ENCODE measurements at places on chromosomes 6 and 20.

GRCh38 chr6:42629845-42630244 is 66.0 kb downstream of the UBR2 start:
- DNase-seq, result no peak

- no peak for DNase-seq
These were observed 152.3 kb downstream of the OR2B2 start for GRCh38 chr6:27759930-27760329.

DNA sequence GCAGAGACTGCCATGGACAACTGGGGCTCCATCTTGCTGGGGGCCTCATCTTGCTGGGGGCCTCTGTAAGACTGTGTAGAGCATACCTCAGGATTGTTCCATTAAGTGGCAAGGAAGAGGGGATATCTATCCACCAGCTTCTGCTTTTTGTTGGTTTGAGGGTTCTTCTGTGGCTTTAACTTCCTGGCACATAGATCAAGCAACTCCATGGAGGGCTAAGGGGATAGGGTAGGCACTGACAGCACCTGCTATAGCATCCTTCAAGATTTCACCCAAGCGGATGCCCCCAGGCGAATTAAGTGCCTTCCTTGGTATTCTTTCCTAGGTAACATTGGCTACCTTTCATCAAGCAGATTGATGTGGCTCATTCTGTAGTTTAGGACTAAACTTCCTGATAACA is 3.8 kb upstream of the LRRN4 start:
- DNase-seq, result no peak

DNA sequence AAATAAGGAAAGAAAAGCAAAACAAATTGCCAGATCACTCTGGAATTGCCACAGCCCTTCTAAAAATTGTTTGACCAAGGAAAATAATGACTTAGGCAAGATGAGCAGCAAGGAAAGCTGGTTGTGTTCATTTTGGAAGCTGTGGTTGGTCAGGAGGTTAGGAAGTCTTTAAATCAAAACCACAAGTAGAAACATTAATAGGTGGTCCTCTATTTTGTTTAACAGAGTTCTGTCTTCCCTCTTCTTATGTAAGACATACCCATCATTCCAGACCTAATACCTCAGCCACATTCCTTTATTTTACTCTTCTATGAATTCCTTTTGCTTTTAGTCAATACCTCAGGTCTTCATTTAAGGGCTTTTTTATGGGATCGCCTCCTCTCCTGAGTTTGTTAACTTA is 422.2 kb upstream of the PLCB4 start:
- DNase-seq, result no peak

GRCh38 chr20:48759631-48760245 is 68.1 kb downstream of the PREX1 start:
- DNase-seq, result no peak

GRCh38 chr6:31272836-31273626 is 1.1 kb upstream of the HLA-C start:
- no peak for DNase-seq

- no peak for DNase-seq
These were observed 102.7 kb downstream of the FIG4 start for GRCh38 chr6:109793792-109794191.

DNA sequence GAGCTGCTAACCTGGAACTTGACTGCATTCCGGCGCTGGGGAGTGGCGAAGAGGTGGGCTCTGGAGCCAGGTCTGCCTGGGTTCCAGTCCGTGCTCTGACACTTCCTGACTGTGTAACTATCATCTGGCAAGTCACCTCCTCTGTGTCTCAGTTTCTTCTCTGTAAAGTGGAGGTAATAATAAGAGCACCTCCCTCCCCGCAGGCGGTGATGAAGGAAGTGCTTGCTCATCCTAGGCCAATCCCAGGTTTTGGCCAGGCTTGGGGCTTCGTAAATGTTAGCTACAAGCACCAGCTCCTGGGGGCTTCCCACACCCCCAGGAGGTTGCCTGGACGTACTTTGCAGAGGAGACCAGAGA is 32.8 kb downstream of the SNAI1 start:
- DNase-seq, result no peak

- DNase-seq, result no peak
These were observed 29.2 kb downstream of the ATP9A start for GRCh38 chr20:51738877-51739447.

- DNase-seq, result peak; percentile 21
These were observed 69.1 kb downstream of the SLC35F1 start for GRCh38 chr6:117976030-117976651.

GRCh38 chr6:7579851-7580250 is 10.1 kb upstream of the SNRNP48 start:
- no peak for DNase-seq

DNA sequence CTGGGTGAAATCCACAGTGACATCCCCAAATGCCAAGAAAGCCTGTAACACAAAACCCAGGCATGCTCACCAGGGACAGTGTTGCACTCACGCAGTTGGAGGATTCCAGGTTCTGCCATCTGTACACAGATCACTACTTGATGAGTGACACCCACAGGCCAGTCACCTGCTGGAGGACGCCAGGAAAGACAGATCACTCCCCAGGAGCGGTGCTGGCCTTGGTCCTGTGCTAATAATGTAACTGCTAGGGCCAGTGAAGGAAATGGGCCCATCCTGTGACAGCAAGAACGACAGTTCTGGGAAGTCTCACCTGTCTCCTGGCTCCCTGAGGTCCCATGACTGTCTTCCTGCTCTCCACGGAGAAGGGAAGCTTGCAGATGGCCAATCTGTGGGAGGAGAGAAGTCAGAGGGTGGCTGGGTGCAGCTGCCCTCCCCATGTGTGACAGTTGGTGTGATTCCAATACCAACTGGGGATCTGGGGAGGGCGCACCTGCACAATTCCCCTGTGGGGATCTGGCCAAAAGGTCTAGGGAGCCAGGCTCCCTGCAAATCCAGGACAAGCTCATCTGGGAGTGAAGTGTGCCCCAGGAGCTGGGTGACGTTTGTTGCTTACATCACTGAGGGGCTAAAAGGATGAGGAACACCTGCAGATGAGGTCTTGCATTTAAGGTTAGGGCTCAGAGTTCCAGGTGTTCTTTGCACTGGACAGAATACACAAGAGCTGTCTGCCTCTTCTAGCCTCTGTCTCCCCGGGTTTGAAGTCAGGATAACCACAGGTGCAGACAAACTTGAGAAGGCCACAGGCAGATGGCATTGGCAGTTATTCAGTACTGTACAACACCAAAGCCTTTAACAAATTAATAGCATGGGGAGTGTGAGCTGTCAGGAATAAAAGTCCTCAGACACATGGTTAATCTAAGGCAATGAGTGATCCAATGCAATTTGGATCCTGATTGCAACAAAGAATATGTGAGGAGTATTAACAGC is 10.3 kb downstream of the ZNF337 start:
- DNase-seq, result peak; percentile 61

- DNase-seq, result no peak
These were observed 58.2 kb upstream of the POLR1H start for GRCh38 chr6:30002871-30003270.

- no peak for DNase-seq
These were observed 42.6 kb downstream of the TBC1D7 start for GRCh38 chr6:13285705-13286104.

DNA sequence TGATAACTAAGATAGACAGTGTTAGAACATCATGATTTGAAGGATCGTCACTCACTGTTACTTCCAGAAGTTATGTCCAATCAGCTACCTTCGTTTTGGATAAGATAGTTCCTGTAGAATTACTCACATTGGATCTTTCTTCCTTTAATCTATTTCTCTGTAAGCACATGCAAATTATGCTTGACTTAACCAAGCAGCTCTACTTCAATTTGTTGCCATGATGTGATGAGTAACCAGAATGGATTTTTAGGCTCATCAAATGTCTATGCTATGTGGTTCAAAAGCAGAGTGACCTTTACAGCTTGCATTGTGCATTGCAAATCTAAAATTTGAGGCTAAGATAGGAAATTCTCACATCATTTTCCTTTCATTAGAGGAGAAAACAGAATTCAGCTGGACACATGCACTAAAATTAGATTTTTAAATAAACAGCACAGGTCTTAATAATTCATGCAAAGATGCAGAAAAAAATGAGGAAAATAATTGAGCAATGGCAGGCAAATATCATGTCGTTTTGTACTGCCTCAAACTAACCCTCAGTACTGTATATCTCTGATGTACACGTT is 76.7 kb upstream of the ZFP64 start:
- DNase-seq, result no peak

- no peak for DNase-seq
These were observed 243.4 kb downstream of the BMP7 start for GRCh38 chr20:57023007-57023406.

DNA sequence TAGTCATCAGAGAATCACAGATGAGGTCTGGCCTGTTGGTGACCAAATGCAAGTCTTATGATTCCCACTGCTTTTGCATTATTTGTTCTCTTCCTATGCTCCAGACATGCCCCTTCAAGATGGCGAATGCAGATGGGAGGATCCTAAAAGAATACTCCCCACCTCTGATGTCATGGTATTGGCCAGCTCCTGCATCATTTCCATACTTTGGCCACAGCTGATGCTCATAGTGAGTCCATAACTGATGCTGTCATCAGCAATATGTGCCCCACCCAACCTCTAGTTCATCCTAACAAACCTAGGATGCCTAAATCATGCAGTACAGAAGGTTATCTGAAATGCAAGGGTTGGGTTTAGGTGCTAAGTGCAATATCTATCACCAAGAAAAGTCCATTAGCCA is 5.4 kb upstream of the WFDC9 start:
- DNase-seq, result no peak

- DNase-seq, result no peak
These were observed 54.4 kb downstream of the RTN4IP1 start for GRCh38 chr6:106574741-106575458.

DNA sequence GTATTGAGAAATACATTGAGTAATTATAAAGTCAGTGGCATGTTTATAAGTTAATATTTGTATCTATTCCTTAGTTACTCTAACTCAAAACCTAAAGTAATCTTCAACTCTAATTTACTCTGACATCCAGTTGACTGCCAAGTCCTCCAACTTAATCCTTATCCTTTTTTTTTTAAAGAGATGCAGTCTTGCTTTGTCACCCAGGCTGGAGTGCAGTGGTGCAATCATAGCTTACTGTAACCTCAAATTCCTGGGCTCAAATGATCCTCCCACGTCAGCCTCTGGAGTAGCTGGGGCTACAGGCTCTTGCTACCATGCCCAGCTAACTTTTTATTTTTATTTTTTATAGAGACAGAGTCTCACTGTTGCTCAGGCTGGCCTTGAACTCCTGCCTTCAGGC is 24.4 kb downstream of the PTPN1 start:
- DNase-seq, result no peak

DNA sequence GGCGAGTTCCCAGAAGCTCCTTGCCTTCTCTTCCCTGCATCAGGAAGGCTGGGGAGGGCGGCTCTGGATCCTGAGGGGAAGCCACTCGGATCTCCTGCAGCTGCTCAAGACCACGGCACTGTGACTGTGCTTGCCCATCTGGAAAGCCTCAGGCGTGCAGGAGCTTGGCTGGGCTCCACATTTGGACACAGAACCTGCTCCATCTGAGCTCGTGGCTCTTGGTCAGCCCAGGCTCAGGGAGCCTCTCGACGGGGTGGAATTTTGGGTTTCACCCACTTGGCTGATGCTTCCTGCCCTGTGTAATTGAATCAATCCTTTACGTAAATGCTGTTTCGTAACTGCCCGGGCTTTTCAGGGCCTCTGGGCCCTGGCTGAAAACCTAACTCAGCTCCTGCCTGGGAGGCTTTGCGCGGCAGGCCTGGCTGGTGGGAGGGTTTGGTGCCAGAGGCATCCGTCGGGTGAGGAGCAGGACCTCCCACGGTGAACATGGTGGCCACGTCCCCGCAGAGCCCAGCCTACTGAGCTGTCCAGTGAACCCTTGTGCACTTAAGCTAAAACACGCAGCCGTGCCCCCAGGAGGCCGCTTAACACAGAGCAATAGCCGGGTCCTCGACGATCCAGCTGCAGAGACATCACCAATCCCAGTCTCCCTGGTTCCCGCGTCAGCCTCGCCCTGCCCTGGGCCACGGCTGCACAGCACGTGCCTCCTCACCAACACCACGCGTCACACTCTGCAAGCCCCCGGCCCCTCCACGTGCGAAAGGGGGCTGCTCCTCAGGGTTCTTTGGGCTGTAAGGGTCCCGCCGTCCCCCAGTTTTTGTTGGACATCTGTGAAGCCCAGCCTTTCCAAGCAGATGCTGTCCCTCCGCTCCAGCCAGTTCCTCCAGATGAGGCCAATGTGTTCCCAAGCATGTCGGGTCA is 241.0 kb downstream of the DLL1 start:
- no peak for DNase-seq

- DNase-seq, result no peak
These were observed 230.7 kb upstream of the QKI start for GRCh38 chr6:163183806-163184205.

DNA sequence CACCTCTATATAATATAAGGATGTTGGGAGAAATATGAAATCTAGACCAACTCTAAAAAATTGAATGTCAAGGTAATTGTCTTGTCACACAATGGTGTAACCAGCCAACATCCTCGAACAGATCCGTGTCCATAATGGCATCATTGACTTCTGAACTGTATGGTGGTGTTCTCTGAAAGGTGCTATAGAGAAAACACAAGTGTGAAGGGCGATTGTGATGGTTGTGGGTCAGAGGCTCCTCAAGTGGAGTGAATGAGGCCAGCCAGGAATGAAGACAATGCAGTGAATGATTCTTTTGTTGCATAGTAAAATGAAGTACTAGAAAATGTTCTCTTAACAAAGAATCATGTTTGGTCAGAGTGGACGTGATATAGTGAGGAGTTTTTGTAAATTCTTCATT is 58.3 kb downstream of the CARMIL1 start:
- DNase-seq, result no peak

DNA sequence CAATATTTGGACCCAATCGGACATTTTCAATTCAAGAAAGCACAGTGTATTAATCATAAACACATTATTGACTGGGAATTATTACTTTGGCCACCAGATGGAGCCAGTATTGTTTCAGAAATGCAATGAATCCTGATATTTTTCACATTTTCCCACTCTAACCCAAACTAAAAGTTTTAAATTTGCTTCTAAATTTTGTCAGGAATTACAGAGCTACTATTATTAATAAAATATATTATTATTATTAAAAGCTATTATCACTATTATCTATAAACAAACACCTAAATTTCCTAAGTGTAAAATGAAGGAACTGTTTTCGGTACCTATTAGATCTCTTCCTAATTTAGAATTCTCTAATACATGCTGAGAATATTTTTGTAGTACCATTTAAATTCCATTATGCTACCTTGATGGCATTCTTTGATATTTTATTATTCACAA is 245.3 kb downstream of the OGFRL1 start:
- DNase-seq, result no peak

GRCh38 chr6:159807150-159807858 is 7.2 kb downstream of the PNLDC1 start:
- no peak for DNase-seq

DNA sequence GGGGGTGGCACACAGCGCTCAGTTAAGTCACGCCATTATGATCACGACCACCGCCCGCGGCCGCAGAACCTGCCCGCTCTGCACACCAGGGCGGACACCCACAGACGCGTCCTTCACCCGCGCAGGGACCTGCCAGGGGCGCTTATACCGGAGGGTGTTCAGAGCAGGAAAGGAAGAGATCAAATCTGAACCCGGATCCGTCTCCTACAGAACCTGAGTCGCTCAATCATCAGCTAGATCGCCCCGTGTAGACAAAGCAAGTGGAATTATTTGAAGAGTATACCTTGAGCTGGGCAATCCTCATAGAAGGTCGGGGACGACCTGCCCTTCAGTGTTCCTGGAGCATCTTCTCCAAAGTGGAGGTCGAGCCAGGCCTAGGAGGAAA is 14.4 kb upstream of the ZNF217 start:
- DNase-seq, result no peak

GRCh38 chr6:338815-339262 is 46.6 kb downstream of the DUSP22 start:
- DNase-seq, result no peak

GRCh38 chr20:39800548-39800947 is 838.4 kb downstream of the DHX35 start:
- DNase-seq, result no peak

Data from WERI-Rb-1 (cell line).